ENCODE measurements at places on chromosomes 3 and 15.

DNA sequence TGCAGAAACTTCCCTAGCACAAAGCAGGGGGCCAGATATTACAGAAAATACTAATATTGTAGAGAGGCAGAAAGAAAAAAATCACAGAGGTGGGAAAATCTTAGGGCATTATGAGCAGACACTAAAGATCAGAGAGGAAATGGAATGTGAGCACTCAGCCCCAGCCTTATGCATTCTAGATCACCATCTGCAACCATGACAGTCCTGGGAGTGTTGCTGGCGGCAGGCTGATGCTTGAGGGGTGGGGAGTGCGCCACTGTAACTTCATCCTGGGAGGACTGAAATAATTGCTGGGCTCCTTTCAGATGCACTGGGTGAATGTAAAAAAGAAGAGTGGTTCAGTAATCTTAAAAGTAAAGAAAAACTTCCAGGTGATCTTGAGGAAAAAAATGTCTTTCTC, 427.6 kb upstream of the SEMA6D start:
- no peak for DNase-seq

DNA sequence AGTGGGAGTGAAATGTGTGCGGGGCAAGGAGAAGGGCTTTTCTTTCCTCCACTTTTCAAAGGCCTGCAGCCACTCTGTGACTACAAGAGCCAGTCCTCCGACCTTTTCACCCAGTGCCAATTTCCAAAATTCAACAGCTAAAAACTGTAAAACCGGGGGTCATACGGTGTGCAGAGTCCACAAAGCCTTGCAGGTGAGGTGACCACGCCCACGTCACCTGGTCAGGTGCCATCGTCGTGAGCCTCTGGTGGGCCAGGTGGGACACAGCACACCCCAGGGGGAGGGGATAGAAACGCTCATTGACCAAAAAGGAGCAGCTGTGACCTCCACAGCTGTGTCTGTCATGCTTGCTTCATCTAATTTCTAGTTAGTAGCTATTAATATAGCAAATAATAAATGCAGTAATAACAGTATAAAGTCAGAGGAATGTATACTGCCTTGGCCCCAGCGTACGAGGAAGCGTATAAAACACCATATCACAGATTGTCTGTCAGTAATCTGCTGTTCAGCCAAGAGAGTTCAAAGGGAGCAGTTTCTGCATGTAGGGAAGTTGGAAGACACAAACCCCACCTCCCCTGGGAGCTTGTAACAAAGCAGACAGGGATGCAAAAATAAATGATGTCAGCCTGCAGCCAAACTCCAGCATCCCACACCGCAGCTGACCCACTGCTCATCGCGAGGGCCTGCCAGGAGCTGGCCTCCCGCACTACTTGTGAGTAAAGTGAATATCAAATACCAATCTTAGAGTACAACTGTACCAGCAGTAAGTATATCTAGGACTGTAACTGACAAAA, 86.7 kb downstream of the VGLL4 start:
- DNase-seq, result no peak

DNA sequence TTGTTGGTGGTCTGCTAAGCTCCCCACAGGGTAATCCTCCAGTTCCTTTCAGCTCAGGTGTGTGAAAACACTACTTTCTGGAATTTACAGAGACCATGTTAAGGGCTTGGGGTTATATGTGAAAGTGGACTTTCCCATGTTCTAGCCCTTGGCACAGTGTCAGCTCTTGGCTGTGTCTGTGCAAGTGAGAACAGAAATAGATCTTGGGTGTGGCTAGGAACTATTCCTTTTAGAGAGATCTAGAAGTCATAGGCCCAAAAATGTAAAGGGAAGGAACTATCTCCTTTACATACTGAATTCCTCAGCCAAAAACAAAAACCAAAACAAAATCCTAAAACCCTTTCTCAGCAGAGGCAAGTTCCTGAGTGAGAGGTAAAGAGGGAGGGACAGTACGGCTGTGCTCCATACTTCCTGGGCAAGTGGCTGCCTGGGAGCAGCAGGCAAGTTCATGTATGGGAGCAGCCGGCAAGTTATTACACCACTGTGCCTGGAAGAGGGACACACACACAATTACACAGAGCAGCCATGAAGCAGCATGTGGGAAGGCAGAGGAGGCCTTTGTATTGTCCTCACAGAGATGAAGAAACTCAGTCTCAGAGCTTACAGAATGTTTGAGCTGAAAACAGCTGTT, 19.9 kb upstream of the C3orf62 start:
- no peak for DNase-seq

DNA sequence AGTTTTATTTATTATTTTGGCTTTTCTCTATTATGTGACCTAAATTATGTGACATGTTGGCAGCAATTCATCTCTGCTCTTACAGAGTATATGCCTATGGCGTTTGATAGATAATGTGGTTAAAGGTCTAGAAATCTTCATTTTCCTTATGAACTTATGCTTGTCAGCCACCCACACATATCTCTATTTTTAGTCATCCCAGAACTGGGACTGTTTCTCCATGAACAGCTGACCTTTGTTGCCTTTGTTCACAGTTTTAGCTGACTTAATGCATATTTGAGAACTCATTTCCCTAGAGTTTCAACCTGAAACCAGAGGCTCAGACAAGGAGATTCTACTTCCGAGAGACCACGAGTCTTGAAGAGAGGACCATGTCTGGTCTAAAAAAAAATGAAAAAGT, 176.5 kb downstream of the RAP2B start:
- DNase-seq, result no peak

GRCh38 chr3:184360929-184361531, 375 bp downstream of the CLCN2 start:
- DNase-seq, result no peak

DNA sequence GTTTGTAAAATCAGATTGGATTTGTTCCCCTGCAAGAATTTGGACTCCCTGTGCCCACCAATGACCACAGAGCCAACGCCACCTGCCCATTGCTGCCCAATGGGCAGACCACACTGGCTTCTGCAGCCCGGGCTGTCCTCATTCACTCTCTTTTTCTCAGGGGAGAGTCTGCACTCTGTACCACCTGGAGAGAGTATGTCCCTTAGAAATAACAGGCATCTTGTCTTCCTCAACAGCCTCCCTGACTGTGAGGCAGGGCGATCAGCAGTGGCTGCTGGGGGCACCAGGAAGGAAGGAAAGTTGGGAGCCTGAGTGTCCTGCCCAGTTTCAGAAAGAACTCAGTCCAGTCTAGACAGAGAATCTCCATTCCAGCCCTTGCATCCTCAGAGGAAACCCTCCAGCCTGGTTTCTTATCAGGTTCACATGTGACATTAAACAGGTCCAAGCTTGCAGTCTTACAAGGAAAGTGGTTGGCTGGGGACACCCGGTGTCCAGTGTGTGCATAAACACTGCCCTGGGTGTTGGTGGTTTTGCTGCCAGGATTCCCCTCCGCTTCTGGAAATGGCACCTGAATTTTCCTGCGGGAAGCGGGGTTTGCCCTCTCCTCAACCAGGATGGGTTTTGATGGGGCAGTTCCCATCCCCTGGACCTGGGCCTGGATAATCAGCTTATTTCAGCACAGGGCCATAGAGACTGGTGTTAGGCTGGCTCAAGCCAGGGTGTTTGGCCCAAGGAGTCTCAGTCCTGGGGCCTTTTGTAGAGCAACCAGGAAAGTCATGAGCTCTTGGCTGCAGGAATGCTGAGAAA, 37.2 kb downstream of the SSUH2 start:
- no peak for DNase-seq

- DNase-seq, result no peak
Measured at GRCh38 chr3:86416334-86416733, 574.6 kb downstream of the VGLL3 start.

DNA sequence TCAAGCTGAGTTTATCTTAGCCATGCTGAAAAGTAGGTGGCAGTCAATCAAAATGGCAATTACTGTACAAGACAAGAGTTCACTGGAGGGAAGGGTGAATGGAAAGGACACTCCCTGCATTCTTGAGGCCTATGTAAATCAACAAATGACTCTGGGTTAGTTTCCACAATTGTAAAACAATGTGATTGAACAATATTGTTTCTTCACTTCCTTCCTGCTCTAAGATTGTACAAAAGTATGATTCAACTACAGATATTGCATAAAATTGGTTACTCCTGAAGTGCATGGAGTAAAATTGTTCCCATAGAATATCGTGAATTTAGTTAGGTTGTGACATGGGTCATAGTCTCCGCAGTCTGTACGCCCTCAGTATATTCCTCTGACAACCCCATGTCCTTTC, 277.6 kb downstream of the LPP start:
- no peak for DNase-seq

DNA sequence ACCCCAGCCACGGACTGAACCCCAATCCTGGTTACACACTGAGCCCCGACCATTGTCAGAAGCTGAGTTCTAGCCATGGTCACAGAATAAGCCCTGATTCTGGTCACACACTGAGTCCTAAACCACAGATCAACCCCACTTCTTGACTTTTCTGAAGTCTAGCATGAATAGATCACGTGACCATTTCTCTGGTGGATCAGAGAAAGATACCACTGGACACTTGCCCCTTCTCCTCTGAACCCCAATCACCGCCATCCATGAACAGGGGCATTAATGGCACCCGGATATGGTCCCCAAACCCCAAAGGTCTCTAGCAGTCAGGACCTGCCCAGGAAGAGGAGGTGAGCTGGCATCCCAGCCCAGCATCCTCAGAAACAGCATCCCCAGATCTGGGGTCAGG, 9.1 kb downstream of the HCN4 start:
- no peak for DNase-seq

DNA sequence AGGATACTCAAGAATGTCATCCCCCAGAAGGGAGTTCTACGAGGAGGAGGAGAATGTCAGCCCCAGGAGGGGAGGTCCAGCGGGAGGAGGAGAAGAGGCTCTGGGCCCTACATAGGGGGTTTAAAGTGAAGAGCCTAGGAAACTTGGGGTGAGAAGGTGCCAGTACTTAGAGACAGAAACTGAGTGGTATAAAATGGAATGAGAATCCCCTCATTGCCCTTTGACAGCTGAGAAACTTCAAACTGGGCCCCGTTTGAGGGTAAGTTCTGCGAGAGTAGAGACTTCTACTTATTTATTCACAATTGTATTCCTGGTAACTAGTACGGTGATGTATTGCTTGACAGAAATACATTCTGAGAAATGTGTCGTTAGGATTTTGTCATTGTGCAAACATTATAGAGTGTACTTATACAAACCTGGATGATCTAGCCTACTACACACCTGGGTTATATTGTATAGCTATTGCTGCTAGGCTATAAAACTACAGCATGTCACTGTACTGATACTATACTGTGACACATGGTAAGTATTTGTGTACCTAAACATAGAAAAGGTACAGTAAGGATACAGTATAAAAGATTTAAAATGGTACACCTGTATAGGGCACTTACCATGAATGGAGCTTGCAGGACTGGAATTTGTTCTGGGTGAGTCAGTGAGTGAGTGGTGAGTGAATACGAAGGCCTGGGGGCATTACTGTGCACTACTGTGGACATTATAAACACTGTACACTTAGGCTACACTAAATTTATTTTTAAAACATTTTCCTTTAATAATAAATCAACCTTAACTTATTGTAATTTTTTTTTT, 62.0 kb downstream of the TSC22D2 start:
- DNase-seq, result no peak

- DNase-seq, result no peak
Measured at GRCh38 chr3:182626484-182627467, 166.5 kb upstream of the ATP11B start.

DNA sequence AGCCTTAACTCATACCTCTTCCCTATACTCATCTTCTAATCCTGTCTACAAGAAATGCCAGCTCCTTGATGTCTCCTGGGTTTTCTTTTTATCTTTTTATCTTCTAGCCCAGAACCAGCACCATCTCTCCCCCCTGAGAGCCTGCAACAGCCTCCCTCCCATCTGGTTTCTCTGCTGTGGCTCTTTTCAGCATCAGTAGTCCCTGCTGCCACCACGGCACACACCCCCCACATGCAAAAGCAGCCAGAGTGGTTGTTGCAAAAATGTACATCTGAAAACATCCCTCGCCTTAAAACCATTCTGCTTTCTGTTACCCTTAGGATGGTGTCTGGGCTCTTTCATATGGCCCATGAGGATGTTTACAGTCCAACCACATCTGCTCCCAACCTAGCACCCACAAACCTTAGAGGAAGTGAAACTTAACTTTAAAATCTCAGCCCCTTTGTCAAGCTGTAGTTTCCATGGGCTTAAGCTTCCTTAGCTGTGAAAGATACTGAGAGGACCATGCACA, 775 bp downstream of the TTC21A start:
- DNase-seq, result no peak

GRCh38 chr3:178711753-178712152, 175.5 kb downstream of the KCNMB2 start:
- DNase-seq, result no peak

DNA sequence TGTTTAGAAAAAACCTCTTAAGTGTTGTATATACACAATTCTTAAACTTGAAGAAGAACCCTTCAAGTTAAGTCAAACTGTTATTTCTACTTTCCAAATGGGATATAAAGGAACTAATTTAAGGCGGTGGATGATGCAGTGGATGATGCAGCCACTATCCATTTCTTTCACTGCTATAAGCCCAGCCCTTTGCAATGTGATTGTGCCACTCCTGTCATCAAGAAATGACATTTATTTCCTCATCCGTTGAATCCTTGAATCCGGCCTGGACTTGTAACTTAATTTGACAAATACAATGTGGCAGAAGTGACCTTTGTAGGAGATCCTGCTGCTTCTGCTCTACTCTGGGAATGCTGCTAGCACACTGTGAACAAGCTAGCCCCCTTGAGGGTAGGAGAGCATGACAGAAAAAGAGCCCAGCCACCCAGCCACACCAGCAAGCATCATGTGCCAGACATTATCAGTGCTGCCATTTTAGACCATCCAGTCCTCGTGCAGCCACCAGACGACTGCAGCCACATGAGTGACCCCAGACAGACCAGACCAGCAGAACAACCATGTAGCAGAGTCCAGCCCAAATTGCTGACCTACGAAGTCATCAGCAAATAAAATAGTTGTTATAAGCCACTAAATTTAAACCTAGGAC, 47.4 kb downstream of the UACA start:
- DNase-seq, result no peak

DNA sequence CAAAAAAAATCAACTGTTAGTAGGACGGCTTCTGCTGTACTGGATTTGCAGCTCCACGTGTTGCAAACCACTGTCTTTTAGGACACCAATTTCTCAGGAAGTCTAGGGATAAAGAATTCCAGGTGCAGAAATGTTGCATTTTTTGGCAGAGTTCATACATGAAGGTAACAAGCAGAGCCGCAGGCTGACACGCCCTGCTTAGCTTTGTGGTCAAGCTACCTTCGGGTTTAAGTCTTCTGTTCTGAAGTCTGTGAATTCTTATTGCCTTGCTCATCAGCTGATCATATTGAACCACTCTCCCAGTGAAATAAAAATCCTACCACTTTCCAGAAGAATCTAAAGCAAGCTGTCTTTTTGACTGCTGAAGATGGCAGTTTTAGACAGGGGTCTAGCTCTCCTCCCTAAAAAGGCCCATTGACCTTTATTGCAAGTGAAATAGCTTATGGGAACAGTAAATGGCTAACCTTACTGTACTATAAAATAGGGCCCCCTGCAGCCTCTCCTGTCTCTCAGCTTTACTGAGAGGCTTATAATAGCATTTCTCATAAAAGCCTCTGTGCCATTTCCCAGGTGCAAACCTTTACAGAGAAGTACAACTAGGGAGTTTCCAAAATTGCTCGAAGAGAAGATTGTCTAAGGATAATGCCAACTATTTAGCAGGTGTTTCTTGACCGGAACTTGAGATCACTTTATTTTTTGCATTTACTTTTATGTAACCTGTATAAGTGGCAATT, 262.2 kb upstream of the IL12A start:
- DNase-seq, result no peak

GRCh38 chr15:53808058-53808706, 48.7 kb upstream of the WDR72 start:
- no peak for DNase-seq
